ENCODE measurements at places on chromosomes 2 and 18. TPM values are rescaled to one million over a fixed set of nuclear protein-coding genes. Genes with fewer than 3 reads are reported as not detected.
A peak's percentile ranks its signal among the peaks of the same experiment; 100 is the strongest.

The REG3G gene
- total RNA-seq = not detected

The CHN1 gene
- total RNA-seq = 58.4 TPM

The CAPN13 gene
- total RNA-seq = not detected

The TUBA4B gene
- total RNA-seq = not detected

The LHCGR gene
- under 0.01 TPM for total RNA-seq

DNA sequence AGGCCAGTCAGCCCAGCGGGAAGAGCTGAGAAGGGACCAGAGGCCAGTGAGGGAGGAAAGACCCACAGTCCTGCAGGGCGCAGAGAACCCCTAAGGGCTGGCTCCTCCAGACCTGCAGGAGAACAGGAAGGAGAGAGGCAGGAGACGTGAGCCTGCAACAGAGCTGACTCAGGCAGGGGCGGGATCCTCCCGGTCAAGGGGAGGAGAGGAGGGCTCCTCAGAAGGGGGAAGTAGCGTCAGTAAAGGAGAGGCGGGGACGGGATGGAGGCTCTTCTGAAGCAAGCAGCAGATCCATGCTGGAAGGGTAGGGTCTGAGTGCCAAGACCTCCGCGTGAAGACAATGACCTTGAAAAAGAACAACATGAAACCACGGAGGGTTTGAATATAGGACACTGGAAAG, 50.8 kb downstream of the TRABD2A start:
- no peak for DNase-seq

DNA sequence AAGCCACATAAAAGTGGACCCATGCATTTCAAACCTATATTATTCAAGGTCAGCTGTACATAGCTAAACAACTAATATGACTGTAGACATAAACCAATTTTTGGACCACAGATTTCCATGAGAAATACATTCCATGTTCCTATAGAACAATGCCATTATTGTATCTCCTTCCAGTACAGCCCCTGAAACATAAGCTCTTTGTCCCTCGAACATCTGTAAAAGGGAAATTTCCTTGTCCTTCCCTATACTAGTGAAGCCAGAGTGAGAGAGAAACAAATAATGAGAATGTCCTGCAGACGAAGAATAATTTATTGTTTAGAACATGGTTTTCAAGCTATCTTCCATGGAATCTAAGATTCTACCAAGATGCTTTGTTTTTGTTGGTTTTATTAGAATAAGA, 75.3 kb downstream of the GORASP2 start:
- no peak for DNase-seq

GRCh38 chr2:181474222-181474881, 17.2 kb downstream of the ITGA4 start:
- DNase-seq = peak; percentile 26

GRCh38 chr2:67701011-67701410, 303.9 kb downstream of the ETAA1 start:
- peak; percentile 37 for DNase-seq

GRCh38 chr2:8579485-8580085, 102.3 kb upstream of the ID2 start:
- DNase-seq = no peak

GRCh38 chr2:67346718-67347407, 50.3 kb upstream of the ETAA1 start:
- DNase-seq = peak; percentile 76

- peak; percentile 71 for DNase-seq
Measured at GRCh38 chr2:158894078-158894477, 74.4 kb upstream of the TANC1 start.

Measured in IMR-90 (cell line).